ENCODE measurements at places on chromosomes 12 and 14. TPM values are rescaled to one million over a fixed set of nuclear protein-coding genes. Genes with fewer than 3 reads are reported as not detected.

DNA sequence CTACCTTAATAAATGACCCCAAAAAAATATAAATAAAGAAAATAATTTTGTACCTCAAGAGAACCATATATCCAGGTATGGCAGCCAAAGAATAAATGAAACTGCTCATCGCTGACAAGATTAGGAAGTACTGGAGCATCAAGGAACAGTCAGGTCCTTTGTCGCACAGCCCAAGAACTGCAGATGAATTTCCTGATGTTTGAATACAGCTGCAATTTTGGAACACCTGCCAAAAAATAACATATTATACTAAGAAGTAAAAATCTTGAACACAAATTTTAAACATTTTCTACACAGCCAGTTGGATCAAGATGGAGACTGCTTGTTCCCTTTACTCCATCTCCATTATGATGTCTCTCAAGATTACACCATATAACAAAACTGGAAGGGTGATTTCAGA, 42.6 kb downstream of the SLCO1A2 start:
- H3K27me3 ChIP-seq: no peaks in the 10 kb centered on the region
- H3K4me1 ChIP-seq: no peaks in the 10 kb centered on the region
- no peak overlapping the region for H3K4me3 ChIP-seq
- no peaks in the 10 kb centered on the region for H3K36me3 ChIP-seq
- DNase-seq: no peak

GRCh38 chr12:105910030-105910429, 228.7 kb downstream of the NUAK1 start:
- no peak overlapping the region for H3K27ac ChIP-seq
- DNase-seq: no peak
- no peaks in the 10 kb centered on the region for H3K27me3 ChIP-seq

COPZ1 gene
- polyA plus RNA-seq: 123 TPM

DNA sequence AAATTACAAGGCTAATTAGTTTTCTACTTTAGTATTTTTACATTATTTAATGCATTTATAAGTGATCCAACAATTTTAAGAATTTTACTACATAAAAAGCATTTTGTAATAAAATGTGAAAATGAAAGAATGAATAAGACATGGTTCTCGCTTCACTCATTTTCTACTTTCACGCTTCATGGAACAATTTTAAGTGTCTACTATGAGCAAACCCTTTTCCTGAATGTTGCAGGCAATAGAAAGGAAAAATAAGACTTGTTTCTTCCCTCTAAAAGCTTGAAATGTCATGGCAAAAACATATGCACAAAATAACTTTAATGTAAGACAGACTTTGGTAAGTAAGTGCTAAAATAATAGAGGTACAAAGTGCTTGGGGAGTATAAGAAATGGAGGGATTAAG, 205.7 kb upstream of the HMGA2 start:
- H3K4me1 ChIP-seq: no peaks in the 10 kb centered on the region
- H3K27me3 ChIP-seq: no peaks in the 10 kb centered on the region
- no peak overlapping the region for H3K4me3 ChIP-seq
- DNase-seq: no peak
- H3K27ac ChIP-seq: no peak overlapping the region

DNA sequence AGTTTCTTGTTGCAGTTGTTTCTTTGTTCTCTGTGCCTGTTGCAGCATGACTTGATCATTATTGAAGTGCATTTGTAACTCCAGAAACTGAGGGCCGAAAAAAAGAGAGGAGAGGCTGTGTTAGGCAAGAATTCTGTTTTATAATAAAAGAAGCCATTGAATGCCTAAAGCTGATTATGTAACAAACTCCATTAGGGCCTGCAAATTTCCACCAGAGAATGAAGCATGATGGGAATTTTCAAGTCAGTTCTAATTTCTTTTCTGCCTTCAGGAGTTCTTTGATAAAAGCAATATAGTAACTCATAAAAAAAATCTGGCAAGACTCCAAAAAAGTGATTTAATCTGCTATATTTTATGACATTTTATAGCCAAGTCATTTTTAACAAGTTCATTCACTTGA, 156.7 kb upstream of the RASSF8 start:
- H3K4me1 ChIP-seq: no peaks in the 10 kb centered on the region
- no peak overlapping the region for H3K27ac ChIP-seq
- H3K27me3 ChIP-seq: no peaks in the 10 kb centered on the region
- no peak for DNase-seq
- no peak overlapping the region for H3K4me3 ChIP-seq
- H3K36me3 ChIP-seq: no peaks in the 10 kb centered on the region

DNA sequence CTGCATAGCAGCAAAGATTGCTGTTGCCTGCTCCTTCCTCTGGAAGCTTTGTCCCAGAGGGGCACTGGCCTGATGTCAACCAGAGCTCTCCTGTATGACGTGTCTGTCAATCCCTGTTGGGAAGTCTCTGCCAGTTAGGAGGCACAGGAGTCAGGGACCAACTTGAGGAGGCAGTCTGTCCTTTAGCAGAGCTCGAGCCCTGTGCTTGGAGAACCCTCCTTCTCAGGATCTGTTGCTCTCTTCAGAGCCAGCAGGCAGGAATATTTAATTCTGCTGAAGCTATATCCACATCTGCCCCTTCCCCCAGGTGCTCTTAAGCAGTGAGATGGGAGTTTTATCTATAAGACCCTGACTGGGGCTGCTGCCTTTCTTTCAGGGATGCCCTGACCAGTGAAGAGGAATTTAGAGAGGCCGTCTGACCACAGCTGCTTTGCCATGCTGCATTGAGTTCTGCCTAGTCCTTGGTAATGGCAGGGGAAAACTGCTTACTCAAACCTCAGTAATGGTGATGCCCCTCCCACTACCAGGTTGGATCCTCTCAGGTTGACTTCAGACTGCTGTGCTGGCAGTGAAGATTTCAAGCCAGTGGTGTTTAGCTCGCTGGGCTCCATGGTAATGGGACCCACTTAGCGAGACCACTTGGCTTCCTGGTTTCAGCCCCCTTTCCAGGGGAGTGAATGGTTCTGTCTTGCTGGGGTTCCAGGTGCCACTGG, 218.6 kb upstream of the SLC38A2 start:
- no peak overlapping the region for H3K4me3 ChIP-seq
- no peaks in the 10 kb centered on the region for H3K27me3 ChIP-seq
- DNase-seq: no peak
- no peaks in the 10 kb centered on the region for H3K4me1 ChIP-seq
- H3K27ac ChIP-seq: no peak overlapping the region
- H3K36me3 ChIP-seq: no peaks in the 10 kb centered on the region

GPR137C gene
- polyA plus RNA-seq: 2.9 TPM

DNA sequence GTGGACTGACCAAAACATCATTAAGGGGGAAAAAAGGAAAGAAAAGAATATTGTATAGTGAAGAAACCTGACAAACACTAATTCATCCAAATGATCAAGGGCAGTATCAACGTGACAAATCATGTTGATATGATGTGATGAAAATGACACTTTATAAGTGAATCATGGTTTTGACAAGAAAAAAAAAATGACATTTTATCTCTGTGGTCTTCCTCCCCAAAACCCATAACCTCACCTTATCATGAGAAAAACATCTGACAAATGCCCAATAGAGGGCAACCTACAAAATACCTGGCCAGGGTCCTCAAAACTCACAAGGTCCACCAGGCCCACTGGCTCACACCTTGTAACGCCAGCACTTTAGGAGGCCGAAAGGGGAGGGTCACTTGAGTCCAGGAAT, 13.8 kb downstream of the TMED10 start:
- H3K4me3 ChIP-seq: no peak overlapping the region
- H3K36me3 ChIP-seq: no peaks in the 10 kb centered on the region
- no peaks in the 10 kb centered on the region for H3K27me3 ChIP-seq
- DNase-seq: no peak
- H3K4me1 ChIP-seq: peaks cover 38% of the 10 kb centered on the region
- H3K27ac ChIP-seq: no peak overlapping the region

C1S gene
- polyA plus RNA-seq: 271 TPM

DNA sequence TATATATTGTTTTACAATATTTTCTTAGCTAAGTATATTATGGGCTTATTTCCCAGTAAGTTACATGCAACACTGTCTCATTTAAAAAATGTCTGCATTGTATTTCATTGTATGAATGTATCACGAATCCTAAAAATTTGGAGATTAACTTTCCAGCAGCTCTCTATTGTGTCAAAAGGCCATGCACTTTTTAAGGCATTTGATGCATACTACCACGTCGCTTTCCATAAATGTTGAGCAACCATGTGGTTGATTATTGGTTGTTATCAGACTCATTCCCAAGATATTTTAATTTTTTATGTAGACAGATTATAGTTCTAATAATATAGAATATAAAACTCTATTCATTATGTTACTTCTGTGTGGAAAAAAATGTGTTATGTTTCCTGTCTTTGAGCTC, 79.9 kb downstream of the SMOC1 start:
- no peaks in the 10 kb centered on the region for H3K27me3 ChIP-seq
- H3K27ac ChIP-seq: no peak overlapping the region
- DNase-seq: no peak
- no peaks in the 10 kb centered on the region for H3K36me3 ChIP-seq
- H3K4me1 ChIP-seq: no peaks in the 10 kb centered on the region

DNA sequence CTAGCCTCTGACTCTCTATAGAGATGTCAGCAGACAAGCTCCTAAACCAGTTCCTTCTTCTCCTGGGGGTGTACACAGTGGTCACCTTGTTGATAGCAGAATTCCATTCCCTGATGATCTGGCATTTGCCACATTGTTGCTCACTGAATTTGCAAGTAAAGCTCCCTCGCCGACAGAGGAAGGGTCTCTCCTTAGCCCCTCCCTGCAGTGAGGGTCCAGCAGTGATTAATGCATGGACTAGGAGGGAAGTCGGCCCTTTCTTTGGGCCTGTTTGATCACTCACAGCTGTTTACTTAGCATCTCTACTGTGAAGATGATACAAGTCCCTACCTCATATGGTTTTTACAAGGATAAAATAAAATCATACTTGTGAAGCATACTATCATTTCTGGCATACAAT, 23.3 kb upstream of the APPL2 start:
- peaks cover 10% of the 10 kb centered on the region for H3K4me1 ChIP-seq
- no peak for DNase-seq
- no peaks in the 10 kb centered on the region for H3K36me3 ChIP-seq
- no peak overlapping the region for H3K4me3 ChIP-seq

GRCh38 chr14:93748208-93749075, 39.8 kb downstream of the PRIMA1 start:
- peak; percentile 22 for DNase-seq
- H3K36me3 ChIP-seq: no peaks in the 10 kb centered on the region
- H3K4me1 ChIP-seq: no peaks in the 10 kb centered on the region
- H3K27ac ChIP-seq: no peak overlapping the region
- H3K4me3 ChIP-seq: no peak overlapping the region
- H3K27me3 ChIP-seq: no peaks in the 10 kb centered on the region

DNA sequence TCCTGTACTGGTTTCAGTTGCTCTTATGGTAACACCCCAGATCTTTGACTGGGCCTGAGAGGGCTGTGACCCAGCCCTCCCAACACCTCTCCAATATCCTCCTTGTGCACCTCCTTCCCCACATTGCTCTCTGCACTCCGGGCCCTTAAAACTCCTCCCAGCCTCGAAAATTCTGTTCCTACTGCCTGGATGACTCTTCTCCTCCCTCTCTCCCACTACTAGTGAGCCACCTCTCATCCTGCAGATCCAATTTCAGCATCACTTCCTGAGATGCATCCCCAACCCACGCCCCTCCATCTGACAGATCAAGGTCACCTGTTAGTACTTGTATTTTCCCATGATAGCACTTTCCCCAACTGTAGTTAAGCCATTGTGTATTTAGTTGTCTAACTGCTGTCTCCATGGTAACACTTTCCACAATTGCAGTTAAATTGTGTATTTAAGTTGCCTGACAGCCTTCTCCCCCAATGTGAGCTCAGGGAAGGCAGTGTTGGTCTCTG, 11.5 kb upstream of the NT5DC3 start:
- H3K27me3 ChIP-seq: no peaks in the 10 kb centered on the region
- peaks cover 15% of the 10 kb centered on the region for H3K4me1 ChIP-seq
- no peak overlapping the region for H3K4me3 ChIP-seq

CISTR gene
- polyA plus RNA-seq: not detected

ASB2 gene
- polyA plus RNA-seq: 3.5 TPM

- no peaks in the 10 kb centered on the region for H3K27me3 ChIP-seq
- H3K4me3 ChIP-seq: no peak overlapping the region
- H3K4me1 ChIP-seq: peaks cover 19% of the 10 kb centered on the region
- no peak overlapping the region for H3K27ac ChIP-seq
- H3K36me3 ChIP-seq: no peaks in the 10 kb centered on the region
Observed at GRCh38 chr12:27282754-27283153, 38.7 kb downstream of the STK38L start.

DNA sequence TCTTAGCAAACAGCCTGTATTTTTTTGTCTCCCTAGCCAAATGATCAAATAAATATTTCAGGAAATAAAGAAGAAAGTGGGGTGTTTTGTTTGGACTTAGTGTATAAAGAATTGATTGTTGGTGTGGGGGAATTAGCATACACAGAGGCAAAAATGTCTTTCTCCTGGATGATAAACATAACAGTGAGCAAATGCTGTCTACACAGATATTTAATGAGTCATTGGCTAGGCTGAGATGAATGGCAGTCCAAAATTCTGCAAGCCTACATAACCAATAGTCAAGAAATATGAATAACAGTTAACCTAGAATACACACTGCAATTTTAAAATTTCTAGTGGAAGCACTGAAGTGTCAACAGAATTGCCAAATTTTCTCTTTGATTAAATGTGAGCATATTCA, 35.8 kb downstream of the MYF5 start:
- no peak overlapping the region for H3K4me3 ChIP-seq
- H3K4me1 ChIP-seq: no peaks in the 10 kb centered on the region
- no peak for DNase-seq
- H3K27me3 ChIP-seq: no peaks in the 10 kb centered on the region
- no peaks in the 10 kb centered on the region for H3K36me3 ChIP-seq
- no peak overlapping the region for H3K27ac ChIP-seq

SCNN1A gene
- polyA plus RNA-seq: 14.6 TPM

GRCh38 chr12:87413784-87414183, 615.4 kb downstream of the C12orf50 start:
- H3K36me3 ChIP-seq: no peaks in the 10 kb centered on the region
- H3K27me3 ChIP-seq: no peaks in the 10 kb centered on the region
- no peak overlapping the region for H3K4me3 ChIP-seq

STYX gene
- 19.5 TPM for polyA plus RNA-seq

GRCh38 chr12:122155705-122156104, 18.3 kb downstream of the IL31 start:
- no peaks in the 10 kb centered on the region for H3K4me1 ChIP-seq
- DNase-seq: no peak
- no peaks in the 10 kb centered on the region for H3K36me3 ChIP-seq
- H3K27ac ChIP-seq: no peak overlapping the region
- H3K27me3 ChIP-seq: no peaks in the 10 kb centered on the region

LMNTD1 gene
- polyA plus RNA-seq: 22.9 TPM

GRCh38 chr12:20486233-20486632, 117.9 kb downstream of the PDE3A start:
- no peak for DNase-seq
- no peaks in the 10 kb centered on the region for H3K27me3 ChIP-seq
- no peaks in the 10 kb centered on the region for H3K4me1 ChIP-seq
- no peaks in the 10 kb centered on the region for H3K36me3 ChIP-seq
- no peak overlapping the region for H3K27ac ChIP-seq
